ENCODE measurements at places on chromosomes 2 and 18.

- ATAC-seq, result no peak
These were observed 64.5 kb downstream of the TSPYL6 start for GRCh38 chr2:54191361-54192135.

GRCh38 chr2:58876126-58876525 is 635.0 kb upstream of the FANCL start:
- ATAC-seq, result no peak

DNA sequence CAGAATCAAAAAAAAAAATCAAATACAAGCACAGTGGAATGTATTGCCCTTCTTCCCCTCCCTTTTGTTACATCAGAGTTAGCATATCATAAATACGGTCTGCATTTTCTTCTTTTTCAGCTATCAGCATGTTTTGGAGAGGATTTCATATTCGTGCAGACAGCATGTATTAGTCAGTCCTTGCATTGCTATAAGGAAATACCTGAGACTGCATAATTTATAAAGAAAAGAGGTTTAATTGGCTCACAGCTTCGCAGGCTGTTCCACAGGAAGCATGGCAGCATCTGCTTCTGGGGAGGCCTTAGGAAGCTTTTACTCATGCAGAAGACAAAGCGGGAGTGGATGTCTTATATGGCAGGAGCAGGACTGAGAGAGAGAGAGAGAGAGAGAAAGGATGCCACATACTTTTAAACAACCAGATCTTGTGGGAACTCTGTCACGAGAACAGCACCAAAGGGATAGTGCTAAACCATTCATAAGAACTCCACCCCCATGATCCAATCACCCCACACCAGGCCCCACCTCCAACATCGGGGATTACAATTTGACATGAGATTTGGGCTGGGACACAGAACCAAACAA is 8.9 kb downstream of the IL1B start:
- ATAC-seq, result peak; percentile 51

GRCh38 chr2:181130686-181131085 is 150.3 kb downstream of the UBE2E3 start:
- ATAC-seq, result no peak

DNA sequence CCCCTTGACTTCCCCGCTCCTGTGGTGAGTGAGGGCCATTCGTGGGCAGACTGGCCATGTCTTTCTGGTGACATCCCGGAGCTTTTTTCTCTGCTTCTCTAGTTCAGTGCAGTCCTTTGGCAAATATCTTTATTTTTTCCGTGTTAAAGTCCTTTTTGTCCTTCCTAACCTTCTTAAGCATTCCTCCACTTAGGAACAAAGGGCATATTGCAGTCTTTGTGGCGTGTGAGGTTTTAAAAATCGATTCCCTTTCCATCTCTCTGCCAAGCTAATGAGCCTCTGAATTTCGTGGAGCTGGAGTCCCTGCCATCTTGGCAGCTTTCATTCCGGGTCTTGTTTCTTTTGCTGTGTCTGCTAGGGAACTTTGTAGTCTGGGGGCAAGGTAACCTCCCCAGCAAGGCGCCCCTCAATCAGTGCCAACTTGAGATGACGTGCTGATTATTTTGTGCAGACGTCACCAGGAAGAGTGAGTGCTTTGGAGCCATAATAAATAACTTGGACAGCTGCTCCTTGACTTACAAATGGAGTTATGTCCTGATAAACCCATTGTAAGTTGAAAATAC is 5.1 kb downstream of the CNNM3 start:
- no peak for ATAC-seq

DNA sequence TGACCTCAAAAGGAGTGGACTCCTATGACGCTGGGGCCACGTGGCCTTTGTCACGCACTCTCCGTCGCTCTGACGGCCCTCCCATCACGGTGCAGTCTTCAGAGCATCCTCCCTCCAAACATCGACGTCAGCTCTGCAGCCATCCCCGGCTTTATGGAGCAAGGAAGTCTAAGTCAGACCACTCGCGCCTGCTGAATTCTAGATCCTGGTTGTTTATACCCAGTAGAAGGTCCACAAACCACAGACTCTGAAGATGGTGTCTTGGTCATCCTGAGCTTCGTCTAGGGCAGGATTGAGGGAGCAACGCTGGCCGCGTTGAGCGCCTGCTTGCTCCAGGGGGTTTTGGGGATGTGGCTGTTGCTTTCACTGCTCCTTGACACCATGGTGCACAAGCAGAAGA is 228.0 kb upstream of the SALL3 start:
- ATAC-seq, result no peak

DNA sequence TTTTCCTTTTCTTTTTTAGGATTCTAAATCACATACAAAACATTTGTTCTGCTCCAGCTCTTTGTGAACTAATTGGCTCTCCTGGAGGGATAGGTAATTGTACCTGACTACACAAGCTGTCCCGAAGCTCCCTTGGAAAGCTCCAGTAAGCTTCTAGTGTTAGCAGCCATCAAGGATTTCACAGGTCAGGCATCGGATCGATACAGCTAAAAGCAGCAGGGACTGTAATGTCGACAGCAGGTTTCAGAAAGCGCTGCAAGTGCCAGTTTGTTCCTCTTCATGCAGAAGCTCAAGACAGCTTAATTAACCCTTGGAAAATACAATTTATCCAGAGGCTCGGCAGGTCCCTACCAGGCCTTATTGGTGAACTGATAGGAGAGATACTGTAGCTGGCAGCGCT is 87.2 kb upstream of the VRK2 start:
- no peak for ATAC-seq

- no peak for ATAC-seq
These were observed 152.6 kb downstream of the TMEFF2 start for GRCh38 chr2:192042126-192042525.

DNA sequence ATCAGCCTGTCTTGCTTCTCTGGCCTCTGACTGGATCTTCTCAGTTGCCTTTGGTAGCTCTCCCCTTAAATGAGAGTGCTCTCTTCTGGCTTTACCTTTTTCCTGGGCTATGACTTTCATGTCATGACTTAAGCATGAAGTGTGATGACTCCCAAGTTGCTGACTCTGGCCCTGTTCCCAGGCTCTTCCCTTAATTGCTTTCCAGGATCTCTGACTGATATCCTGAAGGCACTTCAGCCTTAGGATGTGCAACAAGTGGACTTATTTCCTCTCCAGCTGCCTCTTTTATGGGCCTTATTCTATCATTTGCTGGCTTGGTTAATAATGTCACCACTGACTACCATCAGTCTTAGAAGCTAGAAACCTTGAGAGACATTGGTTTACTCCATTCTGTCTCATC is 17.4 kb downstream of the SEMA4F start:
- no peak for ATAC-seq

- no peak for ATAC-seq
These were observed 5.0 kb upstream of the MYO5B start for GRCh38 chr18:50199921-50200320.

- ATAC-seq, result no peak
These were observed 9.4 kb downstream of the CYP26B1 start for GRCh38 chr2:72138011-72138881.

DNA sequence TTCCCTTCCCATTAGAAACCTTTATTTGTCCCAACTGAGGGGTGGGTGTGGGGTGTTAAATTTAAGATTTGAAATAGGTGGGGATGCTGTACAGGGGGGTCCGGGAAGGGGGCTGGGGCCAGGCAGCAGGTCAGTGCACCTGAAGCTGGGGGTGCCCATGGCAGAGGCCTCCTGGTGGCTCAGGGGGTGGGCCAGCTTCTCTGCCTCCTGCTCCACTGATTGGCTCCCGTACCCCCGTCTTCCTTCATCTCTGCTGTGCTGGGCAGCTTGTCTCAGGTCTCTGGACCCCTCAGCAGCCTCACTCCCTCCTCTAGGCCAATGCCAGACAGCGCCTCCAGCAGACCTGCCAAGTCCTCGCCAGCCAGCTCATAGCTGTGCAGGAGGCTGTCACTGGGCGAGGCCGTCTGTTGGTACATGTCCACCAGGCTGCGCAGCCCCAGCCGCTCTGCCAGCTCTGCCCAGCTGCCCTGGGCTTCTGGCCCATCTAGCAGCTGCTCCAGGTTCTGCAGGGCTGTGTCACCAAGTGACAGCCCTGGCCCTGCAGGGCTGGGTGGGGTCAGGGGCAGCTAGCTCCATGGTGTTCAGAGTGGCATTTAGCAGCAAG is 2.0 kb upstream of the ANKRD62 start:
- ATAC-seq, result no peak

- no peak for ATAC-seq
These were observed 122.3 kb downstream of the LYPD6B start for GRCh38 chr2:149160701-149161217.

DNA sequence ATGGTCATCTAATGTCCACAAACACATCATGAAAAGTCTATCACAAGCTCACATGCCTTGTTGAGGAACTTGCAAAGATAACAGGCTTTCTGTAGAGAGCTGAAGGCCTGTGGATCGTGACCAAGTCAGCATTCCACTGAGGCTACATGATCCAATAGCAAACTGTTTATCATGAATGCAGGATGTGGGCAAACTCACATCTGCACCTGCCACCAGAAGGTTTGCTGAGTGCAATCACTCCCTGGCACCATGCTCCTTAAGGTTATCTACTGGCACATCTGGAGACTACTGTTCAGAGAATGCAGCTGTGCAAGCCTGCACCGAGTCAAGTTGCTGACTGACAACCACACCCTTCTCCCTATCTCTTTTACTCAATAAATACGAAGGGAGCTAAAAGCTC is 67.3 kb upstream of the ACAA2 start:
- ATAC-seq, result no peak

DNA sequence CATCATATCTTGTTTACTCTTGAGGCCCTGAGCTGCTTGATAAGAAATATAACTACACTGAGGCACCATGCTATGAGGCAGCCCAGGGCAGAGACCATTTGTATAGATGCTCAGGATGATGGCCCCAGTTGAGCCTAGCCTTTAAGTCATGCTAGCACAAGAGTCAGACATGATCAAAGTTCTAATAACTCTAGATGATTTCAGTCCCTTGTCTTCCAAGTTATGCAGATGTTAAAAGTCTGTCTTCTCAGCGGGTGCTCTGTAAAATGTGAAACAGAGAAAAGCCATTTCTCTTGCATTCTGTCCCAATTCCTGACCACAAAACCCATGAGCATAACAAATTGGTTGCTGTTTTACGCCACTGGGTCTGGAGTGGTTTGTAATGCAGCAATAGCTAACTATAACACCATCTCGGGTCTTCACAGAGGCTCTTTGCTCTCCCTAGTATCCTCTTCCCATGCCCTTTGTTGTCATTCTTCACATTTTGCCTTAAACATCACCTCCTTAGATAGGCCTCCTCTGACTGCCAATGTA is 49.6 kb downstream of the NXPH2 start:
- ATAC-seq, result no peak

DNA sequence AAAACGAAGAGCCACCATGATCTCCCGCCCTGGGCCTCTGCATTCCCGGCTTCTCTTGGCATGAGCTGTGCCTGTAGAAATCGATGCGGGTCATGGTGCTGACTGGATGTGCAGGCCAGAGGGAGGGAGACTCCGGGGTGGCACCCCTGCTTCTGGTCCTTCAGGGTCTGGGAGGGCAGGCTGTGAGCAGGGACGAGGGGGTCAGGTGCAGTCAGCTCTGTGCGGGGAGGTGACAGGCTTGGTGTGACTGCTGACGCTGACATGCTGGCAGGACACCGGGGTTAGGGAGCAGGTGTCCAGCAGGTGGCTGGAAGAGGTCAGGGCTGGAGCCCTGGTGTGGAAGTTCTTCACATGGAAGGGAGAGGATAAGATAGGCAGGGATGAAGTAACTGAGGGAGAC is 48.7 kb upstream of the KCNF1 start:
- no peak for ATAC-seq

- no peak for ATAC-seq
These were observed 30.2 kb downstream of the ITGB1BP1 start for GRCh38 chr2:9392898-9393765.

DNA sequence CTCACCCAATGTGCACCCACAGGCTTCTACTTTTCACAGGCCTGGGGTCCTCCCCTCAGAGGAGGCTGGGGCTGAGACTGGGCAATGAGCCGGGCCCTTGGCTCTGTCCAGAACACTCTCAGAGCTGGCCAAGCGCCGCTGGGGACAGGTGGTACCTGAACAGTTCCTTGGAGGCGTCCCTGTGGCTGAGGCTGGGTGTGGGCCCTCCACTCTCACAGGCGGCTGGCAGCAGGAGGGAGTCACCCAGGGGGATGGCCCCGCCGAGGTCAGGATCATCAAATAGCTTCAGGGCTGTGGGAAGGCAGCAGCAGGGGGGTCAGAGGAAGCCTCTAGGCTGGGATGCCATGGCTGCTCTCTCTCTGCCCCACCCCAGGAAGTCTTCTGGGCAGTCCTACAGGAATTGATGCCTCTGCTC is 27.1 kb downstream of the HS1BP3 start:
- ATAC-seq, result no peak

DNA sequence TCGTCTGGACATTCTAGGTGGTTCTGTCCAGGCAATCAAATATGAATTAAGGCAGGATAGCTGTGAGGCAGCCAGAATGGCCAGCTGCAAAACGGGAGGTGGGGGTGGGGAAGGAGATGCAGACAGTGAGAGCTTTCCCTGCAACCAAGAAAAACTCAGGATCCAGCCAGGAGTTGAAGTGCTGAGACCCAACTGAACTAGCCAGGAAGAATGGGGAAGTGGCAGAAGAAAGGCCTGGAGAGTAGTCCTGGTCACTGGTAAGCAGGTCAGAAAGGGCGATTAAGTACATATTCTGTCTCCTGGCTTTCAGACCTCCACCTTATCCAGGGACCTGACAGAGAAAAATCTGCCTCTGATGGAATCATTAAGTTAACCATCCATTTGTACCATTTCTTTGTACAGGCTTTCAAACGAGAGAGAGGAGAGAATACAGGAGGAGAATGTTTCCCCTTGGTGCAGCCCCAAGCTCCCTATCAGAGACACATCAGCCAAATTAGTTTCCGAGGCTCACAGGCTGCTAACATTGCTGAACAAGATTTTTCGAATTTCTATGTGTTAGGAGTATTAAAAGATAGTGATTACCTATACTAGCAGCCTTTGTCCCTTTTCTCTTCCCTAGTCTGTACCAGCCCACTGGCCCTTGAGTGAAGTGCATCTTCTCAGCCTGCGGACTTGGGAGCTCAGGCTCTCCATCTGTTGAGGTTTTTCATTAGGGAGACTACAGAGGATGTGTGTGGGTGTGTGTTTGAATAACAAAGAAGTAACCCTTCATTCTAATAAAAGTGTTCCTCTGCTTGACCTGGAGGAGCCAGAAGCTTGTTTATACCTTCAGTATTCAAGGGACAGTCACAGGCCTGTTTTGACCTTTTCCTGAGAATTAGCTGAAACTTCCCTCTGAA is 12.5 kb upstream of the HOXD1 start:
- ATAC-seq, result no peak

GRCh38 chr2:239606741-239607516 is 206.1 kb upstream of the HDAC4 start:
- no peak for ATAC-seq

- no peak for ATAC-seq
These were observed 51.3 kb downstream of the LIPG start for GRCh38 chr18:49613141-49613640.

- ATAC-seq, result no peak
These were observed 80.8 kb downstream of the RHBDD1 start for GRCh38 chr2:226916669-226917068.

- no peak for ATAC-seq
These were observed 544.9 kb upstream of the SETBP1 start for GRCh38 chr18:44135741-44136140.

DNA sequence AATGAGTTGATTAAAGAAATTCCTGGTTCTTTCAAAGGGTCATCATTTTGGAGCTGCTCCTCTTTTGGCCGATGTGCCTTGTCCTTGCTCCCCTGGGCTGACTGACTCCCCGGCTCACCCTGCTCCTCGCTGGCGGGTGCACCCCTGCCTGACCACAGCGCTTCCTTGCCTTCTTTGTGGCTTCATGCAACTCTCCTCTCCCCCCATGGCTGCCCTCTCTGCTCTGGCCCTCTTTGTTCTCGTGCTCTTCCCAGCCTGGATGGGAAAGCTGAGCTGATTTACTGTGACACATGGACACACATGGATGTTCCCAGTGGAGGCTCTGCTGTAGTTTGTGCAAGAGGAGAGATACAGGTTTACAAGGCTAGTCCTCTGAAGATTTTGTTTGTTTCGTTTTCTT is 234.6 kb downstream of the HAUS1 start:
- no peak for ATAC-seq
